ENCODE measurements at places on chromosomes 13 and 19.

- DNase-seq: no peak
These were observed 15.2 kb downstream of the PLEKHF1 start for GRCh38 chr19:29680447-29680846.

GRCh38 chr19:6259312-6259861 lies 20.4 kb downstream of the MLLT1 start:
- peak; percentile 66 for DNase-seq

- DNase-seq: no peak
These were observed 1.3 kb upstream of the RINL start for GRCh38 chr19:38879400-38879751.

- DNase-seq: no peak
These were observed 214.7 kb downstream of the POSTN start for GRCh38 chr13:37383856-37384370.

GRCh38 chr13:93372856-93373255 lies 146.2 kb downstream of the GPC6 start:
- no peak for DNase-seq

GRCh38 chr13:97001636-97002035 lies 7.4 kb upstream of the OXGR1 start:
- DNase-seq: no peak

DNA sequence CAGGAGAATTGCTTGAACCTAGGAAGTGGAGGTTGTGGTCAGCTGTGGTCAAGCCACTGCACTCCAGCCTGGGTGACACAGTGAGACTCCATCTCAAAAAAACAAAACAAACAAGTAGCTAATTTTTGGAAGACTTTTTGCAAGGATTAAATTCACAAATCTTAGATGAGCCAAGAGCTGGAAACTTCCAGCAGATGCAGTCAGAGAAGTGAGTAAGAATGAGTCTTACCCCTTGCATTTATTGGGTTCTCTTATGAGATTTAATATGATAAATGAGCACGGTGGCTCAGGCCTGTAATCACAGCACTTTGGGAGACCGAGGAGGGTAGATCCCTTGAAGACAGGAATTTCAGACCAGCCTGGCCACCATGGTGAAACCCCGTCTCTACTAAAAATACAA lies 44.9 kb upstream of the NBEA start:
- DNase-seq: no peak

GRCh38 chr13:60012488-60012887 lies 151.2 kb downstream of the DIAPH3 start:
- no peak for DNase-seq

GRCh38 chr19:5005096-5005495 lies 36.2 kb downstream of the KDM4B start:
- DNase-seq: no peak

GRCh38 chr13:48600374-48601364 lies 53.1 kb upstream of the CYSLTR2 start:
- peak; percentile 91 for DNase-seq

- DNase-seq: peak; percentile 55
These were observed 26.3 kb downstream of the EPS15L1 start for GRCh38 chr19:16445238-16446107.

DNA sequence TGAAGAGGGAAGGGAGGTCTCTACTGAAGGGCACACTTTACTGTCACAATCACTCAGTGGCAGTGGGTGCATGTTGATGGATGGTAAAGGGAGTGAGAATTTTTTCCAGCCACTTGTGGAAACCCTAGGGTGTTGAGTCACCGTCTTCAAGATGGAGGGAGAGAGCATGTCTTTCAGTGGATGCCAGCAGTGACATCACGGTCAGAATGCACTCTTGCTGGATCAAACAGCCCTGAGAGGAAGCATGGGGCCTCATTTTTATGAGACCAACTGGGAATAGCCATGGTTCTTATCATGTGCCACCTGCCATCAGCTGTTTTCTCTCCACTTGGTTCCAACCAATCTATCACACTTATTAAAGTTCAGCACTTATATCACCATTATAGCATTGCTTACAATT lies 182.5 kb downstream of the KCNRG start:
- DNase-seq: no peak

DNA sequence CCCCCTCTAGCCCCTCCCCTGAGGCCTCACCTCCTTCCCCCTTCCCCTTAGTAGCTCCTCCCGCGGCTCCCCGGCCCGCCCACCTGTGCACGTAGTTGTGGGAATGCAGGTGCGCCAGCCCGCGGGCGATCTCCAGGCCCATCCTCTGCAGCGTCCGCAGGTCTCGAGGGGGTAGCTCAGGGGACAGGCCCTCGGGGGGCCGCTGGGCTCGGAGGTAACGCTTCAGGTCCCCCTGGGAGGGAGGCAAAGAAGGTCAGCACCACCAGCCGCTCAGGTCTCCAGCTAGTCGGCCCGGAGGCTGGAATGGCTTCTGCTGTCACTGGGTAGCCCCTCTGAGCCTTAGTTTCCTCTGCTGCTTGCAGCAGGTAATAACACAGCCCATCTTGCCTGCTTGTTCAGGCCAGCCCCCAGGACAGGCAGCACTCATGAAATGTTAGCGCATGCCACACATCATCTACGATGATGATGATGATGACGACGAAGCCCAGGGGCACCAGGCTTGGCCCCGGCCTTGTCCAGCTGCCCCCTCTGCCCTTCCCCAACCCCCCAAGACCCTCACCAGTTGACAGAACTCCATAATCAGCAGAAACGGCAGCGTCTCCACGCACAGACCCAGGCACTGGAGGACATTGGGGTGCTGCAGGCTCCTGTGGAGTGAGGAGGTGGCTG lies 9.2 kb downstream of the LMTK3 start:
- DNase-seq: no peak

DNA sequence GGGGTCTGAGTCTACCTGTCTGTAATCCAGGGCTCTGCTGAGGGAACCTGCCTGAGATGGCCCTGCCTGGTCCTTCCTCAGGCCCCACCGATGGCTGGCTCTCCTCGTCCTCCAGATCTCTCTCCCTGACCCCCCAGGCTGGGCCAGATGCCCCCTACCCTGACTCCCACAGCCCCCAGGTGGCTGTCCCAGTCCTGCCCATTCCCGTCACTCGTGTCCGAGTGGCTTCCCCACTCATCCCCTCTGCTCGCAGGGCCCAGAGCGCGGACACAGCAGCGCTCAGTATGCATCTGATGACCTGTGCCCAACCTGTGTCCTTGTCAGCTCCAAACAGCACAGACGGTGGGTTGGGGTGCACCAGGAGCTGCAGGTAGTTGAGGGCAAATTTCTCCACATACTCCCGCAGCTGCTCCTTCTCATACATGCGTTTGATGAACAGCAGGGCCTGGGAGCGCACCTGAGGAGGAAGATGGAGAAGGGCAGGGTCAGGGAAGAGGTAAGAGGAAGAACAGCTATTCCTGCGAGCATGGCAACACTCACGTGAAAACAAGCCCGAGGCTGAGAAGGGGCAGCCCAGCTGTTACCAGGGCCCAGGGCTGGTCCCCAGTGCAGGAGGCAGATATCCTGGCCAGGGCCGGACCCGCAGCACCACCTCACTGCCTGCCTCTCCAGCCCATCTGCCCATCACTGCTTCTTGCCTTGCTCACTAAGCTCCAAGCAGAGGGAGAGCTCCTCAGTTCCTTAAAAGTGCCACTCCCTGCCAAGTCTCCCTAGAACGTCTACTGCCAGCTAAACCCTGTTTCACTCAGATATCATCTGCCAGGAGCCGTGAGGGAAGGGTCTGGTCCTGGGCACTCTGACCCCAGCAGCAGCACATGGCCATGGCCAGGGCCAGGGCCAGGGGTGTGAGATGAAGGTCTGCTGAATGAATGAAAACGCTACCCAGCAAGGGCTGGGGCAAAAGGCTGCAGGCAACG lies 11.1 kb upstream of the RSPH6A start:
- no peak for DNase-seq

GRCh38 chr19:48961673-48962028 lies 3.5 kb upstream of the FTL start:
- DNase-seq: no peak

GRCh38 chr13:109166804-109167203 lies 537.4 kb downstream of the MYO16 start:
- no peak for DNase-seq

GRCh38 chr19:29259867-29260281 lies 46.9 kb upstream of the UQCRFS1 start:
- DNase-seq: no peak

- no peak for DNase-seq
These were observed 389.5 kb downstream of the UQCRFS1 start for GRCh38 chr19:28823338-28823961.

DNA sequence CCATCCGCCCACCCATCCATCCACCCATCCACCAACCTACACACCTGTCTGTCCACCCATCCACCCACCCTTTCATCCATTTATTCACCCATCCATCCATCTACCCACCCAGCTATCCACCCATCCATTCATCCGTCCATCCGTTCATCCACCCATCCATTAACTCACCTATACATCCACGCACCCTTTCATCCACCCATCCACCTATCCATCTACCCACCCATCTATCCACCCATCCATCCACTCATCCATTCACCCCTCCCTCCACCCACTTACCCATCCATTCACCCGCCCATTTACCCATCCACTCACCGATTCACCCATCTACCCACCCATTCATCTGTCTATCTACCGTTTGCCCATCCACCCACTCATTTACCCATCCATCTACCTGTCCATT lies 17.6 kb downstream of the KLHL26 start:
- no peak for DNase-seq

DNA sequence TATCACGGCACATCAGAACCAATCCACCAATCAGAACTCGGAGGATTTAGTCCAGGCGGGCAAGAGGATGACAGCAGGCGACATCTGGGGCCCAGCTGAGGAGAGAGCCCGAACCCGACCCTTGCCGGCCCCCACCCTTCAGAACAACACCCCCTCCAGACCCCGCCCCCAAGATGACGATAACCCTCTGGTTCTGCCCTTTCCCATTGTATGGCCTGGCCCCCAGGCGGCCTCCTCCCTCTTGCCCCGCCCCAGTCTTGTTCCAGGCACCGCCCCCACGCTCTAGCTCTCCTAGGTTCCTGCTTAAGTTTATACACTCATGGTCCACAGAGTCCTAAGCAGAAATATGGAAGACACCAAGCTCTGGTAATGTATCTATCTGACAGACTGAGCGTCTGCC lies 2.8 kb upstream of the ZNF83 start:
- DNase-seq: peak; percentile 11

DNA sequence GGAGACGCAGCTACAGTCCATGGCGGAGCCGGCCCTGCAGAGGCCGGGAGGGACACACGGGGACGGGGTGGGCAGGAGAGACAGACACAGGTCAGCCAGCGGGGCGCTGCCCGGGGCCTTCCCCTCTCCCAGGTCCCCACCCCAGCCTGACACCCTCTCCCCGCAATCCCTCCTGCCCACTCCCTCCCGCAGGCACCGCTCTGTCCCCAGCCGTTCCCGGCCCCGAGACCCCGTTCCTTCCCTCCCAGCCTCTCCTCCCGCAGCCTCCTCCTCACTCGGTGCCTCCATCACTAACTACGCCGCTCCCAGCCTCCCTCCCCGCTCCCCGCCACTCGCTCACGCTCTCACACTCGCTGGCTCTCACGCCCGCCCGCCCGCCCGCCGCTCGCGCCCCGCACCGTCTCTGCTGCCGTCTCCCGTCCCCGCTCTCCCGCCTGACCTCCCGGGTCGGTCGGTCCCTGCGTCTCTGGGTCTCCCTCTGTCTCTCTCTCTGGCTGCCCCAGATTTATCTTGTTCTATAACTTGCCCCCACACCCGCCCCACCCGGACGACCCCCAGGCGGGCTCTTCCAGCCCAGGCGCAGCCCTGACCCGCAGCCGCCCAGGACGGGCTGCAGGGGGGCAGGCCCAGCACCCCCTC lies 15.2 kb downstream of the ERFL start:
- no peak for DNase-seq

DNA sequence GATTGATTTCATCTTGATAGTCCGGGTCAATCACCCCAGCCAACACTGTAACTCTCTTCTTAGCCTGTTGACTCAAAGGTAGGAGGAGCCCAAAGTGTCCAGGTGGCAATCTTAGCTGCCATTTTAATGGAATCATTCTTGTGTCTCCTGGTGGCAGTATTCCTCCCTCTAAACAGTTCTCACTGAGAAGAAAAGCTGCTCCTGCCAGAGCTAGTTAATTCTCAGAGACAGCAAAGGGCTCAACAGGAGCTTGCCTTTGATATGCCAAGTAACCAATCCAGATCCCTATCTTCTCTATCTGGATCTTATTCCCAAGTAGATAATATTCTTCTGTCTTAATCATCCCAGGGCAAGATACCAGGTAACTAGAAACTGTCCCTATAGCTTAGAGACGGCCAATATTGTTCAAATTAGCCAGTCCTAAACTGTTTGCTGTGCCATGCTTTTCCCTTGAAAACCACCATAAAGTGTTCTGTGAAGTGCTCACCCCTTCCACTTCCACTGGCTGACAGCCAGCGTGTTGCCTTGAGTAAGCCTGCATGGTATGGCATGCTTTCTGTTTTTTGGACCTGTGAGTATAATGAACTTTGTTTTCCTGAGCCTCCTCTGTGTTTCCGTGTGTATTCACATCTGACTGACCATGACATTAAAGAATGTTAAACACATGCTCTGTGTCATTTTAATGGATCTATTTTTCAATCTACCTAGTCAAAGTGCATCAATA lies 463.7 kb upstream of the SLITRK5 start:
- DNase-seq: peak; percentile 14

DNA sequence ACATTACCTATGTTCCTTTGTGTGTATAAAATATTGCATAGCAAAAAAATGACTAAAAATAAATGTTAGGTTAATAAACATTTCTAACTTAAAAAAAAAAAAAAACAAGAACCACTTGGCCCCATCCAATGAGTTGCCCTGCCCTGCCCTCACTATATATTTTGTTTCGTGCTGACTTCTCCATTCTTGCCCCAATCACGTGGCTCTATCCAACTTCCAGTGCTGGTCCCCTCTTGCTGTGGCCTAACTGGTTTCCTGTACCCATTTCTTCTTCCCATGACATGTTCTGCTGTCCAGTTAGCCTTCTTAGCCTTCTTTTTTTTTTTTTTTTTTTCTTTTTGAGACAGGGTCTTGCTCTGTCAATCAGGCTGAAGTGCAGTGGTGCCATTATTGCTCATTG lies 151.6 kb downstream of the FOXO1 start:
- DNase-seq: no peak

GRCh38 chr13:25727250-25727649 lies 324.6 kb downstream of the SHISA2 start:
- no peak for DNase-seq

DNA sequence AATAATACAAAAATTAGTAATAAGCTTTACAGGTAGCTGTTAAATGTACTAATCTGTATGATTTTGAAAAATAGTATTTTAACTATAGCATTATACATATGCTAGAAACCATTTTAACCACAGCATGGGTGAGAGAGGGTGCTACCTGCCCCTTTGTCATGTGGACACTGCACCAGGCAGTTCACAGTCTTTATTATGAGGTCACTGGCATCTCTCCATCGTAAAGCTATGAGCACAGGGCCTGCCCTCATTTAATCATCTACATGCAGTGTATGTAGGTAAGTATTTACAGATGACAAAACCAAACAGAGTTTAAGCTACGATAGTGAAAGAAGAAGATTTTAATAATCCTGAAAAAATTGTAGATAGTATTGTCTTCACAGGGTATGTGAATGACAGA lies 21.7 kb downstream of the EDNRB start:
- no peak for DNase-seq

GRCh38 chr19:39150807-39151600 lies 25.4 kb downstream of the PAK4 start:
- DNase-seq: no peak

- DNase-seq: peak; percentile 34
These were observed 656 bp downstream of the PCCA start for GRCh38 chr13:100089465-100090032.

- DNase-seq: no peak
These were observed 8.0 kb downstream of the FGF22 start for GRCh38 chr19:647566-648284.

GRCh38 chr19:52648336-52649016 lies 10.3 kb upstream of the ZNF83 start:
- peak; percentile 70 for DNase-seq

- peak; percentile 64 for DNase-seq
These were observed 221.7 kb downstream of the KCNRG start for GRCh38 chr13:50236898-50237318.

Measured in choroid plexus epithelial cell (primary cell).